ENCODE measurements at places on chromosomes 5 and 9.

- no peak for DNase-seq
Measured at GRCh38 chr5:27242258-27242626, 203.9 kb upstream of the CDH9 start.

DNA sequence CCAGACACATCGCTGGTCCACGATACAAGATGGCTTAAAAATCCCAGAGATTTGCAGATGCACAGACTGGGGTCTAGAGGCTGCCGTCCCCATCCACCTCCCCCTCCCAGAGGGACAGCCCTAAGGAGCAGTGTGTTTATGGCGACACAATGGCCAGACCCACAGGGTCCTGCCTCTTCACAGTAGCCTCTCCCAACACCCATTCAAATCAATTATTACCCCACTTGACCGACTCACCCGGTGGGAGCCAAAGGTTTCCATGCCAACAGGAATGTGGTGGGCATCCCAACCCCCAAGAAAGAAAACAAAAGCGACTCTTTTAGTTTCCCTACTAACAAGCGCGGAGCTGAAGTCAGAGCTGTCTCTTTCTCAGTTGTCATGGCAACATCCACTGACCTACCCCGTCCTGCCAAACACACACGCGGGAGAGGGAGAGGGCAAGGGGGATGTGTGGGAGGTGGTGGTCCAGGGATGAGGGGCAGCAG is 209.0 kb downstream of the TTLL11 start:
- DNase-seq = no peak

DNA sequence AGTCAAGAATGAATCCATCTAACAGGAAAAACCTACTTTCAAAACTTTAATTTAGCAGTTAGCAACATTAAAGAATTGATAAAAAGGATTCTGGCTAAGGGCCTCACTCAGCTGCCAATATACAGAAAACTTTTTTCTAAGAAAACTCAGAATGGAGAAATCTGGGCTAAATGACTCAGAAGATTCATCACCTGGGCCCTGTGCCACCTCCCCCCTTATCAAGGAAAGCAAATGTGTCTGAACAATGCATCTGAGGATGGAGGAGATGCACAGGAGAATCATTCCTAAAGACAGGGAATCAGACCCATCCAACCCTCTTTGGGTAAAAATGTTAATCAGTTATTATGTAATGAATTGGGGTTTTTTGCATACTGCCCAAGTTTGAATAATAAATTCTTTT is 592.0 kb upstream of the DMAC1 start:
- no peak for DNase-seq

DNA sequence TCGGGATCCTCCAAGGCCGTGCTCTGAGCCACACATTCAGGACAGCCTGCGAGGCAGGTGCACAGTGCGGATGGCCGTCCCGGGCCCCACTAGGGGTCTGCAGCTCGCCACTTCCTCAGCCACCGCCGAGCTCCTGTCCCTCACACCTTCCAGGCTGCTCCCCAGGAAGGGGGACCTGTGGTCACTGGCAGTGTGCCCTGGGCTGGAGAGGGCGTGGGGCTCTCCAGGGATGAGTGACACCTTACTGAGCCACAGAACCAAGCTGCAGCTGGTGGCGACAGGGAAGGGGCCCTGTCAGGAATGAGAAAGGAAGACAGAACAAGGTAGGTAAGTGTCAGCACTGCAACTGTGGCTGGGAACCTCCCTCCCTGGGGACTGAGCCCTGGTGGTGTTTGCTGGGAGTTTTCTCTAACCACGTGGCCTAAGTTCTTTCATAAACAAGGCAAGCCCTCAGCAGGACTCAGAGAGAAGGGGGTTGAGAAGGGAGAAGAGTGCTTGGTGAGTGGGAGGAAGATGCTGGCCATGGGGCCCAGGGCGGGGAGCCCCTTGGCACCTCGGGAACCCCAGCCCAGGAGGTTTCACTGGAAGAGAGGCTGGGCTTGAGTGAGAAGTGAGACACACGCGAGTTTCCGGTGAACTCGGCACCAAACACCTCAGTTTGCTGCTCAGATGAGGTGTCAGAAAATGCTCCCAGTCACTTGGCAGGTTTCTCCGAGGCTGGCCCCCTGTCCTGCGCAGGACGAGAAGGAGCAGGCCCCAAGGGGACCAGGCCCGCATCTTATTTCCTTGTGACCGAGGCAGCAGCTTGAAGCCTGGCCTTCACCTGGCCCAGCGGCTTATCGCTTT is 5.2 kb downstream of the IL13 start:
- DNase-seq = no peak

- DNase-seq = no peak
Measured at GRCh38 chr5:112757468-112758208, 20.0 kb downstream of the APC start.
